HCT116 (cell line): ENCODE measurements at places on chromosomes 16 and 17. TPM values are rescaled to one million over a fixed set of nuclear protein-coding genes. Genes with fewer than 3 reads are reported as not detected.

DNA sequence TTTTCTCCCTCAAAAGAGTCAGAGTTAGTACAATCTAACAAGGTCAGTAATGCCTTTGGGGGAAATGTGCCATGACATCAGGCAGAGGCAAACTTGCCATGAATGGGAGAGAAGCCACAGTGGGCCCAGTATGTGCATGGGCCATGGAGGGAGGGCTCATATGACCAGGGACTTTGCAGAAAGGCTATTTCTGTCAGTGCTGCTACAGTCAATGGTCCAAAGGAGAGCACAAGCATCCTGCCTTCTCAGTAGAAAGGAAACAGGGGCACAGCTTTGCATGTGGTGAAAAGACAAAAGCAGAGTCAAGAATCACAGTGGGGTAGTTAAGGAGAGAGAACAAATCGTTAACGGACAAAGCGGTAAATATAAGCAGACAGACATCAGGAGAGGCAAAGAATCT is 11.2 kb upstream of the CORO6 start:
- H3K27me3 ChIP-seq = no peaks in the 10 kb centered on the region
- H3K4me1 ChIP-seq = peaks cover 4% of the 10 kb centered on the region

- DNase-seq = no peak
- H3K27me3 ChIP-seq = peaks cover 11% of the 10 kb centered on the region
- peaks cover 3% of the 10 kb centered on the region; the same call in 1 of the 2 replicates for H3K4me1 ChIP-seq
- no peak overlapping the region for H3K4me3 ChIP-seq
These were observed 12.8 kb upstream of the CCL22 start for GRCh38 chr16:57345666-57346204.

GRCh38 chr16:50602531-50603205 is 54.5 kb downstream of the NKD1 start:
- H3K27ac ChIP-seq = no peak overlapping the region
- H3K27me3 ChIP-seq = no peaks in the 10 kb centered on the region
- H3K4me1 ChIP-seq = peaks cover 20% of the 10 kb centered on the region

Gene SLC5A11
- 0.47 TPM for total RNA-seq

Gene NPIPA3
- total RNA-seq = 1.6 TPM

Gene WFDC1
- total RNA-seq = 0.42 TPM
